Cardiac ventricle fibroblast (primary cell): ENCODE measurements at places on chromosomes 4 and X. TPM values are rescaled to one million over a fixed set of nuclear protein-coding genes. Genes with fewer than 3 reads are reported as not detected.

The GCNA gene
- total RNA-seq: 0.69 and 5.6 TPM in 2 replicates

The RBM46 gene
- 0.20 TPM in 1 of 2 replicates, not detected in the other for total RNA-seq

The DAPP1 gene
- total RNA-seq: not detected in 2 replicates

The TMEM150C gene
- 3.2 and 4.2 TPM in 2 replicates for total RNA-seq

The ART3 gene
- not detected in 2 replicates for total RNA-seq

The DRD5 gene
- not detected in 2 replicates for total RNA-seq

The AKAP14 gene
- not detected in 2 replicates for total RNA-seq

The NLGN3 gene
- 0.10 and 0.44 TPM in 2 replicates for total RNA-seq

The AKAP4 gene
- not detected in 2 replicates for total RNA-seq

The REST gene
- total RNA-seq: 22.8 and 25.6 TPM in 2 replicates

The RHOXF2 gene
- total RNA-seq: not detected in 2 replicates

The PLP1 gene
- total RNA-seq: 4.9 and 9.0 TPM in 2 replicates

The ENPP6 gene
- not detected in 2 replicates for total RNA-seq

The BEX1 gene
- total RNA-seq: not detected in 2 replicates
